ENCODE measurements at places on chromosomes 2 and 18.

DNA sequence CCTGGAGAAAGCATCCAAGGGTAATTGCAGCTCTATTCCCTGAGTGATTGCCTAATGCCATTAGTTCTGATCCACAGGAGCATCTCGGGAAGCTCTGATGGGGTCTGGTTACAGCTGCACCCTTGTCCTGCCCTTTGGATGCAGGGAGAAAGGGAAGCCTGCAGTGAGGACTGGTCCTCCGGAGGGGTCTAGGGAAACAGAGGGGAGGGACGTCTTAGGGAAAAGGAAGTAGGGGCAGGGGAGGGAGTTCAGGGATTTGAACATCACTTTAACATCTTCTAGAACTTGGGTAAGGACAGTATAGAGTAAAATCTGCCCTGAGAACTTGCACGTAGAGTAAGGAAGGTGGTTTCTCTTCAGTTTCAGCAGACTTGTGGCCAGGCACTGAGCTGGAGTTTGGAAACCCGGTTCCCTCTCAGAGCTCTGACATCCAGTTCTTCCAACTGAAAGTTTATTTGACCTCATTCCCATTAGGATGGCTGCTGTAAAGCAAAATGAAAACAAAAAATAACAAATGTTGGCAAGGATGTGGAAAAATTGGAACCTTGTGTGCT lies 20.5 kb downstream of the ONECUT2 start:
- no peak for DNase-seq

DNA sequence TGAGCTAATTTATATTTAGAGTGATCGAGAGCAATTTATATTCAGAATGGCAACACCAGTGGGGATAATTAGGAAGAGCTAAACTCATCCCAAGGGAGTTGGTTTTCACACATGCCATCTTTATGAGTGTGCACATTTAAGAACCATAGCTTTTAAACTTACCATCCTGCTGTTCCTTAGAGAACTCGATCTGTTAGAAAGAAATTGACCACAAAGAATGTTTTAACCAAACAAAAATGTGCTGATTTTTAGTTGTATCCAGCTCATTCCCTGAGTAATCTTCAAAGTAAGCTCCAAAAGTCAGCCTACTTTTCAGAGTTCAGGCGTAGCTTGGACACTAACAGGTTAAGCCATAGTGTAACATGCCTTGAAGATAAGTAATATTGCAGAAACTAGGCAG lies 12.6 kb downstream of the MYL1 start:
- no peak for DNase-seq

DNA sequence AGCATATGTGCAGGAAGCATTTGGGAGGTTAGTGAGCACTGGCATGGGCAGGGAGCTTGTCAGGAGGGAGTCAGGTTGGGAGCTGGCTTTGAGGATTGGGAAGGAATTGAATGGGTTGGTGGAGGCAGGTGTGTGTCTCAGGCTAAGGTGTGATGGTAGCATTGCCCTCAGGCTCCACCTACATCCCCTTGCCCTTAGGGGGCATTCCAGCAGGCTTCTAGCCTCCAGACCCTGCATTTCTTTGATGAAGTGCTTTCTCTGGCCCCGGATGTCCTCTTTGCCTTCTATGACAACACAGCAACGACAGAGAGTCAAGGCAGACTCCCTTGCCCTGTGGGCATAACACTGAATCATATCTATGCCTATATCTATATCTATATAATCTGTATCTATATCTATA lies 13.5 kb downstream of the RHBDD1 start:
- DNase-seq = no peak

DNA sequence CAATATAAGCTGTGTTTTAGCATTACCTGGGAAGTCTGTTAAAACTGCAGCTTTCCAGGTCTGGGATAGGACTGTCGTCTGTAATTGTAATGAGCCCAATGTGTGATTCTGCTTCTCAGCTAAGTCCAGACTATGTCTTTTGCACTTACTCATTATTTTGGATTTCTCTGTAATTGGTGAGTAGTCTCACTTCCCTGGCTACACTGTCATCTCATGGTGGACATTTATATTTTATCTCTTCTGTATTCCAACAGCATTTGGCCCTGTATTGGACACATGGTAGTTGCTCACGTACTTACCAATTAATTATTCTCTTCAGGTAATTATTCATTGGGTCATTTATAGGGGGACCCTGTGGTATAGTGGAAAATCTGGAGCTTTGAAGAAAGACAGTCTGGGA lies 28.0 kb downstream of the LHCGR start:
- DNase-seq = no peak

DNA sequence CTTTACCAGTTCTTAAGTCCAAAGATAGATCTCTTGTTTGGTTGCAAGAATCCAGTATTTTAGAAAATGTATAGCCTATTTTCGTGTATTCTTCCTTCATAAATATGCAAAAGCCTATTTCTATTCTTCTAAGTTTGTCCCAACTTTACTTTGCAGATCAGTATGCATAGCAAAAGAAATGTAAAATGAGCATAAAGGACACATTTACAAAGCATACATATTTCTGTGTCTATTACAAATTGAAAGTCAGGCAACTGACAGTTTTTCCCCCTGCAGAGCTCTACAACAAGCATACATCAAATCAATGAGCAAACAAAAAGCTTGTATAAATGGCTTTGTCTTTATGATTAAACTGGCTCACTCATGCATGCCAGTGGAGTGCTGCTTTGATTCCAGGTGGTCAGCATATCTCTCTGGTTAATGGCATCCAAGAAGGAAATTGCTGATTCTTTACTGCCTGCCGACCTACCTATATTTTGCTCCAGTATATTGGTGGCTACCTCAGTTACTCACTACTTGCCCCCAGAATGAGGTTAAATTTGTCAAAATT lies 10.0 kb upstream of the VPS54 start:
- DNase-seq = no peak

DNA sequence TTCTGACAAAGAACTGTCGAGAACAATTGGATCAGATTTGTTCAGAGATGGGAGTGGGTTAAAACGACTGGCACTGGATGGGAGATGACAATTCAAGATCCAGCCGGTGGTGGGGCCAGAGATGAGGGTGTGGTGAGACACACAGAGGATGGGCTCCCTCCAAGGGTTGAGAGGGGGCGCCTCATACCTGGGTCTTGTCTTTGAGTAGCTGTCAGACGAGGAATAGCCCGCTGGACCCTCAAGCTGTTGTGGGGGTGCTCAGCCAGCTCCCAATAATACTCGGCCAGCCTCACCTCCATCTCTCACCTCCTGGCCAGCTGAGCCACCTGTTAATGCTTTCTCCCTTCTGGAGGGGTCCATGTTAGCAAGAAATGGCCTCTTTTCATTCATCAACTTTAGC lies 14.0 kb downstream of the INPP5D start:
- no peak for DNase-seq

- DNase-seq = peak; percentile 40
Measured at GRCh38 chr2:105797298-105797819, 52.6 kb downstream of the NCK2 start.
